Naive thymus-derived CD4-positive, alpha-beta T cell (primary cell): ENCODE measurements at places on chromosomes 4 and X. TPM values are rescaled to one million over a fixed set of nuclear protein-coding genes. Genes with fewer than 3 reads are reported as not detected.

DNA sequence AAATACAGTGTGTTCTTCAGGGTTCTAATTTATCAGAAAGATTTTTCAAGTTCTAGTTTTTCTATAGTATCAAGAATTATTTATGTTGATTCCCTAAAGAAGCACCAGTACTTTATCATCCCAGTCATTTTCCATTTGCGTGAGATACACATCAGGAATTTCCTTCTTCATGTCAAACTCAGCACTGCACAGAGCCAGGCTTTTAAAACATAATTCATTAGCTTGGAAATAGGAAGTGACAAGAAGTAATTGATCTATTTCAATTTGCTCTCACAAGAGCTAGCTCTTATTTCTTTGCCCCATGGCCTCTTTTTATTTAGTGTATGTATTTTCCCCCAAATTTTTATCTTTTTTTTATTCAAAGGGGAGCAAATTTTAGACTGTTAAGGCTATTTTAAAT, 13.0 kb upstream of the SLC10A4 start:
- no peaks in the 10 kb centered on the region for H3K27me3 ChIP-seq
- no peaks in the 10 kb centered on the region for H3K36me3 ChIP-seq
- no peak overlapping the region for H3K27ac ChIP-seq
- no peak overlapping the region for H3K4me3 ChIP-seq
- no peaks in the 10 kb centered on the region for H3K4me1 ChIP-seq

DNA sequence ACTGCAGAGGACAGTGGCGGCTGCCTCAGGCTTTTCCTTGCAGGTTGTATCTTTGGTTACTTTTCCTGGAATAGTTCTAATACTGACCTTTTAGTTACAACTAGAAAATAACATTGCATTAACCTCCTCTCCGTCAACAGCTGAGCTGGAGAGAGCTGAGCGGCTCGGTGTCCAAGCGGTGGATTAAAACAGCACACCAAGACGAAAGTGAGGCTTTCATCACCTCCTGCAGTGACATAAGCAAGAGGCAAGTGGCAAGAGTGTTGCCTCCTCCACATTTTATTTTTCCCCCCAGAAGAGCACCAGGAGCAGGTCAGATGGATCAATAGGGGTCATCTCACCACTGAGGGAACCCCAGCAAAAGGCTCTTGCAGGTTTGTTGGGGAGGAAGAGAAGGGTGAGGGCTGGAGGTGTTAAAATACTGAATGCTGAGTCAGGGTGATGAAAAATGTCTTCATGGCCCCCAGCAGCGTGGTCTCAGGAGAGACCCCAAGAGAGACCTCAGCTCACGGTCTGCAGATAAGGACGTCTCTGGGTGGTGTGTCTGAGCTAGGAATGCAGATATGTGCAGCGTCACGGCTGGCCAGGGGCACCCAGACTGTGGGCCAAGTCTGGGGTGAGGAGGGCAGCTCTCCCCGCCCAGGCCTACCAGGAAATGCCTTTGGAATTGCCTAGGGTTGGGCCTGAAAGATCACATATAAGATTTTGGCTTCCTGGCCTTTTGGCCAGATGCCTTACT, 50.3 kb downstream of the CASP3 start:
- no peak overlapping the region for H3K4me3 ChIP-seq
- H3K27ac ChIP-seq: no peak overlapping the region
- no peak for DNase-seq
- H3K4me1 ChIP-seq: no peaks in the 10 kb centered on the region
- no peaks in the 10 kb centered on the region for H3K27me3 ChIP-seq

DNA sequence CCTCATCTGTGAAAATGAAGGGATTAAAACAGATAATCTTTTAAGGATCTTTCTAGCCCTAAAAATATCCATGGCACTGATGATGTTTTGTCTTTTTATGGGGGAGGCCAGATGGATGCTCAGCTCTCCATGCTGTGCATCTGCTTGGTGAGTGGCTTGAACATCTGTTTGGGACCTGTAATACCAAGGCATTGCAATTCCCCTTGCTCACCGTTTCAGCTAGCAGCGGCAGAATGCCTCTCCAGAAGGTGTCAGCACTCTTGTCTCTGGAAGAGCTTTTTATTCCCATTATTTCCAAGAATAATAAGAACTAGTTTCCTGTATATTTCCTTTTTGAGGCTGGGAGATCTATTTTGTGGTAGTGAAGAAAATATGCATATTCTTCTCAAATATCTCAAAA, 151.9 kb upstream of the ANK2 start:
- no peak overlapping the region for H3K27ac ChIP-seq
- no peak for DNase-seq
- H3K36me3 ChIP-seq: no peaks in the 10 kb centered on the region
- no peaks in the 10 kb centered on the region for H3K4me1 ChIP-seq

- no peak overlapping the region for H3K4me3 ChIP-seq
- no peak for DNase-seq
- no peak overlapping the region for H3K27ac ChIP-seq
Measured at GRCh38 chr4:44210750-44211149, 237.9 kb downstream of the KCTD8 start.

- H3K36me3 ChIP-seq: no peaks in the 10 kb centered on the region
- no peak overlapping the region for H3K4me3 ChIP-seq
- no peaks in the 10 kb centered on the region for H3K27me3 ChIP-seq
- no peaks in the 10 kb centered on the region for H3K4me1 ChIP-seq
- H3K27ac ChIP-seq: no peak overlapping the region
Measured at GRCh38 chr4:154757713-154758112, 13.9 kb downstream of the LRAT start.

DNA sequence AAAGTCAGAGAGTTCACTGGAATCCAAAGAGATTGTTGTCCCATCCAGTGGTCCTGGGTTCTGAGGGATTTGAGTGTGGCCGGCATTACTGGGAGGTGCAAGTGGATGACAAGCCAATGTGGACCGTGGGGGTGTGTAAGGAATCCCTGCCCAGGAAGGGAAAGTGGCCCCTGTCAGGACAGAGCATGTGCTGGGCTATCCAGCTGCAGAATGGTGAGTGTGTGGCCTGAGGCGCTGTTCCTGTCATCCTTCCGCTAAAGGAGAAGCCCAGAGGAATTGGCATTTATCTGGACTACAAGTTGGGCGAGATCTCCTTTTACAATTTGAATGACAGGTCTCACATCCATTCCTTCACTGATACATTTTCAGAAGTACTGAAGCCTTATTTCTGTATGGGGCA, 20.4 kb upstream of the TRIM60 start:
- H3K4me3 ChIP-seq: no peak overlapping the region
- DNase-seq: no peak
- H3K27ac ChIP-seq: no peak overlapping the region
- no peaks in the 10 kb centered on the region for H3K4me1 ChIP-seq
- H3K36me3 ChIP-seq: no peaks in the 10 kb centered on the region

DNA sequence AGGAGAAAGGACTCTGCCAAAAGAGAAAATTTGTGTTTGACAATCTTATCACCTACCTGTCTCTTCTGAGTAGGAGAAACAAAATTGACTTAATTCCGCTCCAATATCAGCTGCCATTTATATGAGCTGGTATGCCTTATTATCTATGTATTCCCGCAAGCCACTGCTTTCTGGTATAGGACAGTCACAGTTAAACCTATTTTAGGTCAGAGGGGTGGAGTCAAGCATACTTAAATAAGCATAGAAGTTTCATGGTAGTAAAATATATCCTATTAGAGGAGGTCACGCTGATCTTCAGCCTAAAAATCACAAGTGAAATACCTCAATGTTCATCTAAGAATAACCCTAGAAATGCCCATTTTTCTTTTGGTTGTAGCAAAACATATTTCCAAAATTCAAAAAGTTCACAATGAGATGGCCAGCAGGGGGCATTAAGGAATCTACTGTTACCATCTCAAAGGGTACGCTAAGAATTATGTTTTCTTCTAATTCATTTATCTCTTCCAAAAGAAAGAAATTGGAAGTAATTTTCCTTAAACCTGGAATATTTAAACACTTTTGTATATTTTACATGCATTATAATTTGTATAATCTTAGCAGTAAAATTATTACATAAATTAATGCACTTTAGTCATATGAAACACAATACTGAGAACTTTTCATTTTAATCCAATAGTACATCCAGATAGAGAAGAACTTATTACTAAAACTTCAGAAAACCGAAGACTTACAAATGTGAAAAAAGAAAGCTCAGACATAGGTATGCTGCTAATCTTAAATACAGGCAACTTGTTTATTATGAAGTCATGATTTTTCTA, 10.5 kb downstream of the PPAT start:
- no peak overlapping the region for H3K27ac ChIP-seq
- no peak overlapping the region for H3K4me3 ChIP-seq
- H3K36me3 ChIP-seq: no peaks in the 10 kb centered on the region
- no peaks in the 10 kb centered on the region for H3K4me1 ChIP-seq

GRCh38 chrX:123350226-123350625, 166.1 kb downstream of the GRIA3 start:
- H3K4me3 ChIP-seq: no peak overlapping the region
- H3K4me1 ChIP-seq: no peaks in the 10 kb centered on the region
- DNase-seq: no peak
- no peaks in the 10 kb centered on the region for H3K36me3 ChIP-seq
- no peaks in the 10 kb centered on the region for H3K27me3 ChIP-seq
- H3K27ac ChIP-seq: no peak overlapping the region

DNA sequence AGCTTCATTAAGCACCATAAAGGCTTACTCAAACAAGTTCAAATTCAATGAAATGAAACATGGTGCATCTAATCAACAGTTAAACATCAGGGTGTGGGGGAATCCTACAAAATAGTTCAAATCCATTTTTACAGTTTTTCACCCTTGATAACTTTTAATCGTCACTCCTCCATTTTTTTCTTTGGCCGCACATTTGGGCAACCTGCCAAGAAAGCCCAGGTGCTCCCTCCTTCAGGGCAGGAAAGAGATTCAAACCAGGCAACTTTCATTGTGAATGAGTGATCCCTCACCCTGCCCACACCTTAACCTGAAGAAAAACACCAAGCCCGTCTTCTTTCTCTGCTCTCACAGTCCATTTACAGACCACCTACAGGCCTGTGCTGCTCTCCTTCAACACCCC, 24.9 kb downstream of the TRIM61 start:
- H3K4me1 ChIP-seq: no peaks in the 10 kb centered on the region
- H3K27ac ChIP-seq: no peak overlapping the region
- H3K4me3 ChIP-seq: no peak overlapping the region
- H3K27me3 ChIP-seq: no peaks in the 10 kb centered on the region
- H3K36me3 ChIP-seq: no peaks in the 10 kb centered on the region

DNA sequence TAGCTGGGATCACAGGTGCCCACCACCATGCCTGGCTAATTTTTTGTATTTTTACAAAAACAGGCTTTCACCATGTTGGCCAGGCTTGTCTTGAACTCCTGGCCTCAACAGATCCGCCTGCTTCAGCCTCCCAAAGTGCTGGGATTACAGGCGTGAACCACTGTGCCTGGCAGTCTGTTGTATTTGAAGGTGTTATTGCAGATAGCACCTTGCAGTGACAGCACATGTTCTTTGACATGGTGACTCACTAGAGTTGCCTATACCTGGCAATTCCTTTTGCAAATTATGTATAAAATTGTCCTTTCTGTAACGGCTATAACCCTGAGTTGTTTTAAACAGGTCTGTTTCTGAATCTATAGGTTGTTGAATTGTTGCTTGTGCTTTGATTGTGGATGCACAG, 7.9 kb downstream of the OGT start:
- H3K36me3 ChIP-seq: peaks cover 25% of the 10 kb centered on the region
- H3K27ac ChIP-seq: peak overlapping the region; percentile 46
- H3K27me3 ChIP-seq: no peaks in the 10 kb centered on the region
- DNase-seq: no peak
- peaks cover 27% of the 10 kb centered on the region for H3K4me1 ChIP-seq
- H3K4me3 ChIP-seq: peak overlapping the region; percentile 38

DNA sequence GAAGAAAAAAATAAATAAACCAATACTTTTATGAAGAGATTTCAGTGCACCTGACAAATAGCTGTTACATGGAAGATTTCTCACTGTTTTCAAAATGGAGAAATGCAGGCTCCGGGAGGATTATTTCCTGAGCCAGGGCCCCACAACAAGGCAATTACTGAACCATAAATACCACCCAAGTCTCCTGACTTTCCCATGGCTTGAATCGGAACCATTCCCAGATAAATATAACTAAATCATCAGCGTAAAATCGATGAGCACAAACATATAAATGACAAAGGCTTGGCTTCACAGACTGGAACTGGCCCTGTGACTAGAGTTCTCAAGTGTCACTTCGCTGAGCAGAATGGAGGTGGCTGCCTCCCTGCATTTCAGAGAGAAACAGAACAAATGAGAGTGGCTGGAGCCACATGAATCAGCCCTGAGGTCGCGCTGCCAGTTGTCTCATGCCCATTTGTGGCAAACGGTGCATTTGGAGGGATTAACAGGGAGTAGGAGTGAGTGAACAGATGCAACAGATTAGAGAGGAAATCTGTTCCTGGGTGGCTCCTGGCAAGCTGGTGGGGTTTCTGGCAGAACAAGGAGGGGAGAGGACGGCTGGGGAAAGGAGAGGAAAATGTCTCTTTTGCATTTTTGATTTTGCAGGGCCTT, 57.3 kb upstream of the STIM2 start:
- no peaks in the 10 kb centered on the region for H3K4me1 ChIP-seq
- no peaks in the 10 kb centered on the region for H3K36me3 ChIP-seq
- no peaks in the 10 kb centered on the region for H3K27me3 ChIP-seq
- no peak overlapping the region for H3K27ac ChIP-seq

DNA sequence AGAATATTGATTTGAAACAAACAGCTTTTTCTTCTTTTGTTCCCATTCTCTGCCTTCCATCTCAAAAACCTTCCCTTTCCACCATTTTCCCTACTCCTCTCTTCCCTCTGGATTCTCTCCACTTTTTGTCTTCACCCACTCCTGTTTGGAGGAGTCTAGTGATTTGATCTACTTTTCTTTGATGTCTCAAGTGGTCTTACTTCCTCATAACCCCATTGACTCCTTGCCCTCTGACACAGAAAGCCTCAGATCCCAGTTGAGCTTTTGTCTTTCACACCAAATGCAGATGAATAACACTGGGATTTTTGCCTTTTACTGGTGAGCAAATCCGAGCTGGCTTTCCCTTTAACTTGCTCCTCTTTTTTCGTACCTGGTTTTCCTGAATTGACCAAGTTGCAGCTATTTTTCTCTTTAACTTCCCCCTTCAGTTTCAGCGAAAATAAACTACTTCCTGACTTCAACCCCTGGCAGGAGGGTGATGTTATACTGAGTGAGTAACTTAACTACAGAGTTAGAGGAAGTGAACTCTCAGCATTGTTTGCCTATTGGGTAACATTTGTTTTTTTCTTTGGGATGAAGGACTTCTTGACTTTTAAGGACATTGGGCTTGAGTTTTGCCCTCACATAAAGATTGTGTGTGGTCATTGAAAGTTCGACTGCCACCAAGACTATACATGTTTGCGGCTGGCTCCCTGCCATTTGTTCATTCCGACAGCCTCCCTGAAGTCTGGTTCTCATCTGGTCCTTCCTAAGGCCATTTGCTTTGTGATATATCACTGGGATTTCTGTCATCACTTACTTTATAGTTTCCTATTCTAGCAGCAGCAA, 392.8 kb upstream of the NR3C2 start:
- no peaks in the 10 kb centered on the region for H3K36me3 ChIP-seq
- H3K4me3 ChIP-seq: no peak overlapping the region
- H3K4me1 ChIP-seq: no peaks in the 10 kb centered on the region
- no peak overlapping the region for H3K27ac ChIP-seq
- no peaks in the 10 kb centered on the region for H3K27me3 ChIP-seq

The ASIC5 gene
- not detected for total RNA-seq

The PGAM4 gene
- total RNA-seq: not detected

The TMPRSS11D gene
- total RNA-seq: not detected

The SPOCK3 gene
- total RNA-seq: 0.54 TPM

The UGT2B11 gene
- not detected for total RNA-seq

The HTATSF1 gene
- 26.3 TPM for total RNA-seq

The CEP135 gene
- total RNA-seq: 38.6 TPM
